Spleen (tissue), 13 donors: ENCODE measurements at places on chromosomes 4 and X. TPM values are rescaled to one million over a fixed set of nuclear protein-coding genes. Genes with fewer than 3 reads are reported as not detected.

GRCh38 chr4:107035819-107036583 lies at the start of gene DKK2:
Gene DKK2, minus strand, starts transcription at chr4:107036313. Its CDS starts 722 bp downstream, at chr4:107035591.
- peak; percentile 73 for DNase-seq

The MAGEA9B gene
- total RNA-seq: not detected

The DLG3 gene
- 39.0 TPM for total RNA-seq

The SGMS2 gene
- 30.3 TPM for total RNA-seq

DNA sequence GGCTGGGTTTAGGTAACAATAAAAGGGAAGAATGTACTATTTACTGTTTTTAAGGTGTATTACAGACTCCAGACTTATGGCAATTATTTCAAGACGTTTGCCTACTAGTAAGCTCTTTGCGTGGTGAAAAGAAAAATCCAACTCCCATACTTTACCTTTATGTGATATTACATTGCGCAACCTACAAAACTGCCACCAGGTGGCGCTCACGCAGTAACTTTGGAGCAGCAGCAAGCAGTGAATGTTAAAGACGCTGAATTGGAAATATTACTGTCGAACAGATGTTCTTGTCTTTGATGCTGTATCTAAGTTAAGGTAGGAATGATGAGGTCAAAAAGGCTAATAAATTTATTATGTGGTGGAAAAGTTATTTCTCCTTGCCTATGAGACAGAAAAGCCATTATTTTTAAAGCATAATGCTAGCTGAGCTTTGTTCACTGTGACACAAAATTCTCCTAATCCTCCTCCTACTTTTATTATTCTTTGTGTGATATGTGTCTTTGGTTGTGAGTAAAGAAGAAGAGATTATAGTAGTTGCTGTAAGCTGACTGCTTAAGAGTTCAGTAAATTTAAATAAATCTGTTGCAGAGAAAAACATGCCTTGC lies 1099.8 kb upstream of the TENM3 start:
- peak; percentile 85 for DNase-seq

The GEMIN8 gene
- 11.7 TPM for total RNA-seq

GRCh38 chr4:8745005-8745790 lies 126.4 kb downstream of the HMX1 start:
- DNase-seq: peak; percentile 24
